ENCODE measurements at places on chromosomes 12 and 14.
A peak's percentile ranks its signal among the peaks of the same experiment; 100 is the strongest.

DNA sequence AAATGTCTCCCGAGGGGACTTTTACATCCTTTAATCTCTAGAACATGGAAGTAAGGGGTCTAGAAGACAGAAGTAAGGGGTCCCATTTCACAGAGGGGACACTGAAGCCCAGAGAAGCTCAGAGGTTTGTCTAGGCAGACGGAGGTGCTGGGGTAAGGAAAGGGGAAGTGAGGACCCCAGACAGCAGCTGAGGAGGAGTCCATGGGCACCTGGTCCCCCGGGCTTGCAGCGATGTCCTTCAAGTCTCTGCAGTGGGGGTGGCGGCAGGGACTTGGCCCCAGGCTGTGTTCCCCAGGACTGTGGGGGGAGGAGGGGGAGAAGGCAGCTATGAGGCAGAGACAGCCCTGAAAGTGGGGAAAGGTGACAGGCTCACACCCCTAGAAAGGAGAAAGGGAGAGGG is 30.7 kb downstream of the DTX1 start:
- no peak for DNase-seq

- no peak for DNase-seq
Observed at GRCh38 chr14:99231850-99232713, 39.9 kb downstream of the BCL11B start.

DNA sequence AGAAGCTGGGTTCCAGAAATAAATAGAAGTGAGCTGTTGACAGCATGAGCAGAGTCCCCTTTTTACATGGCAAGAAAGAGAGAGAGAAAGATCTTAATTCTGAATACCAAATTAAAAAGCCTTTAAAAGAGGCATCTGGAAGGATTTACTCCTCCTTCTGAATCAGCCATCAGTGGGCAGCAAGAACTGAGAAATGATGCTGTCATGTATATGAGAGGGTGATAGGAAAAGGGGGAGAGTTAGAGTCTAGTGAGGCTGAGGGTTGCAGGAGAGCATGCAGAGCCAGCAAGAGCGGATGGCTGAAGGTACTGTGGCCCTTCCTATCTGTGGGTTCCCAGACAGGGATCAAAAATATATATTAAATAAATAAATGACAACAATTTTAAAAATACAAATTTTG is 34.5 kb upstream of the GNG2 start:
- DNase-seq, result no peak

DNA sequence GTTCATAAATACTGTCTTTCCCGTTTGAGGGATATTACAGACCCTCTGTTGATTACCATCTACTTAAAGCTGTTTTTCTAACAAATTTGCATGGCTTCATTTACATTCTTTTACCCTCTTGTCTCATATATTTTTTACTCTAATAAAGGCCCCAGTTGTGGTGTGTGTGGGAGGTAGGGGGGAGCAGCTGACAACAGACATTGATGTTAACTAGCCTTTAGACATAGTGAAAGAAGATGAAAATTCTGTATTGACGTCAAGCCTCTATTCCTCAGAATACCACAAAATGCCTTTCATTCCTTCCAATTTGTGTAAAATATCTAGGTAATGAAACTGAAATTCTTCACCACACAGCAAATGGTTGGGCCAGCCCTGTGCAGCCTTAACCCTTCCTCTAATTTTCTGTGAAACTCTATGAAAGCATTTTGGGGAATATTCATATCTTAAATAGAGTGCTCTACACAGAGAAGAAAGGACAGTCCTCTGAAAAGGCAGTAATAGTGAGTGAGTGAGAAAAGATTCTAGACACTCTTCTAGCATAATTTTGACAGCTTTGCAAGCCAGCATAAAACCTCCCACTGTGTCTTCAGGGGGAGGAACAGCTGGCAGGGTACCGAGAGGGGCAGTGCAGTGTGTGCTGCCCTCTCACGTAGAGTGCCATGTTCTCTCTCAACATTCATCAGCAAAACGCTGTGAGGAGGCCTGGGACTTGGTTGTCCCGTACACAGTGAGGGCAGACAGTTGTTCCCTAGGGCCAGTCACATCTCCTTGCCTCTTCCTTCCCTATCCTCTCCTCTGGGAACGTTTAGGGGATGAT is 20.1 kb upstream of the CERS5 start:
- no peak for DNase-seq

- DNase-seq, result no peak
Observed at GRCh38 chr14:95348395-95349080, 28.8 kb upstream of the CLMN start.

- no peak for DNase-seq
Observed at GRCh38 chr12:49568442-49569162, 660 bp upstream of the MCRS1 start.

- no peak for DNase-seq
Observed at GRCh38 chr12:28446031-28446430, 255.8 kb downstream of the CCDC91 start.

DNA sequence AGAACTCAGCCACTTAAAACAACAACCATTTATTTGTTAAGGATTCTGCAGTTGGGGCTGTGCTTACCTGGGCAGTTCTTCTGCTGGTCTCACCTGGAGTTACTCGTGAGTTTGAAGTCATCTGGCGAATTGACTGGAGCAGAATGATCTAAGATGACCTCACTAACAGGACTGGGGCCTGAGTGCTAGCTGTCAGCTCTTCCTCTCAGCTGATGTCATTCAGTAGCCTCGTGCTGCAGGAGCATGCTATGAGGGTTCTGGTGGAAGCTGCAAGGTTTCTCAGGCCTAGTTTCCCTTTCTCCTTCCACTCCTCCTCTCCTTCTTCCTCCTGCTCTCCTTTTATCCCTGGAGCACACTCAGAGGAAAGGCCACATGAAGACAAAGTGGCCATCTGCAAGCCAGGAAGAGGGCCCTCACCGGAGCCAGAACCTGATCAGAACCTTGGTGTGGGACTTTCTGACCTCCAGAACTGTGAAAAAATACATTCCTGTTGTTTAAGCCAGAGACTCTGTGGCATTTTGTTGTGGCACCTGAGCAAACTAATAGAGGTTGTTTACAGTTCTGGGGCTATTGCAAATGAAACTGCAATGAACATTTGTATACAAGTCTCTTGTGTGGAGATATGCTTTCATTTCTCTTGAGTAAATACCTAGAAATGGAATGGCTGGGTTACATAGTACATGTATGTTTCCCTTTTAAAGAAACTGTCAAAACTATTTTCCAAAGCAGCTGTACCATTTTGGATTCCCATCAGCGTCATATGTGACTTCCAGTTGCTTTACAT is 21.9 kb upstream of the MAP3K9 start:
- no peak for DNase-seq

DNA sequence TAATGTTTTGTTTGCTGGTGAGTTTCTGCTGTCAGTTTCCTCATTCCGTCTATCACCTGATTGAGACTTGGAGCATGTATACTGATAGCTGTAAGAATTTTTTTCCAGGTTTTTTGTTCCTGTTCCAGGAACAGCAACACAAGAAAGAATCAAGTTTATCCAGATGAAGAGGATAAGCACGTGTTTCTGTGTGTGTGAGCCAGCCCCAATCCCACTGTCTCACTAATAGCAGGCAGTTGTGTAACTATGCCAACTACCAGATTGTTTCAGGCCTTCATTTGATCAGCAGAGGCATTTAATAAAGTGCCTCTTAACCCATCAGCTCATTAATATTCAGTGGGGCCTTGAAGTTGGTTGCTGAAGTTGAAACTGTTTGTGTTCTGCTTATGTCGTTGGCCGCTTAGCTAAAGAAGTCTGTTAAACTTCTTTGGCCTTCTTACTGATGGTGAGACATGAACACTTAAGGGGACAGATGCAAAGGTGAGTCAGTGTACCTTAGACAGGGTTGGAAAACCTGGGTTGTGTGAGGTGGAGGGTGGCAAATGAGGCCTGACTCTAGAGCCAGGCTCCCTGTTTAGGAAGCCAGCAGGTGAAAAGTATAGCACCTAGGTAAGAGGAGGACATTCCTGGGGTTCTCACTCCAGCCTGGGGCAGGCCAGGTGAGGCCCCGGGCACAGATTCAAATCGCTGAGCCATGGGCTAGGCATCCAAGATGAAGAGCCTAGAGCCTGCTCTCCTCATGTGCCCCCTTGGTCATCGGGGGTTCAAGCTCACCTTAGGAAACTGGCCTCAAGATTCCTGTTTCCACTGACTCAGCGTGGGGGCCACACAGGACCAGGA is 3.7 kb downstream of the ANKRD13A start:
- DNase-seq, result no peak

- DNase-seq, result no peak
Observed at GRCh38 chr12:128853600-128854197, 421 bp downstream of the GLT1D1 start.

DNA sequence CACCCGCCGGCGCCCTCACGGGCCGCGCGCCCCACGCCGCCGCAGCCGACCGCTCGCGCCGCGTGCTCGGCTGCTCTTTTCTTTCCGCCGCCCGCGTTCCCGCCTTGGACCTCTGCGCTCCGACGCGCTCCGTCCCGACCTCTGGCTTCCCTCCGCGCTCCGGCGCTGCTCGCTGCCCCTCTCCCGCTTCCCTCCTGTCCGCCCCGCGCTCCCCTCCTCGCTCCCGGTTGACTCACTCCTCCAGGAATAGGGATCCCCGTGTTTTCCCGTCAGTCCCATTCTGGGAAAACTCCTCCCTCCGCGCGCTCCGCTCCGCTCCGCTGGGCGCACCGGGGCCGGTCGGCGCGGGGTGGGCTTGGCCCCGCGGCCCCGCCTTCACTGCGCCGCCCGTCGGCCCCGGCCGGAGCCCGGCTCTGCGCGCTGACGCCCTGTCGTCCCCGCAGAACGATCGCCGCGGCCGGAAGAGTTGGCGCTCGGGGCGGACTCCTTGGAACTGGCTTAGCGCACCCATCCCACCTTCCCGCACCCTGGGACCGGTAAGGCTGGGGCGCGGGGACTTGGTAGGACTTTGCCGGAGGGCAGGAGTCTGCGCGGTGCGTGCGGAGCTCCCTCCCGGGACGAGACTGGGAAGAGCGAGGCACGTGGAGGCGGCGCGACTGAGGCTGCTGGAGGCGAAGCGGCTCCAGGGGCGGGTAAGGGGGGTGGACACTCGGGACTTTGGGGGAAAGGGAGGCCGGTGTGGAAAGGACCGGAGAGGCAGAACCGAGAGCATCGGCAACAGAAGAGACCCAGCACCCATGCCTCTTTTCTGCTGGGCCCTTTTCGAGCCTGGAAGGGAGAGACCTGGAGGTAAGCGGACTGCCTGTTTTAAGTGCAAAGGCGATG is 550 bp downstream of the TEAD4 start:
- DNase-seq, result peak; percentile 79

DNA sequence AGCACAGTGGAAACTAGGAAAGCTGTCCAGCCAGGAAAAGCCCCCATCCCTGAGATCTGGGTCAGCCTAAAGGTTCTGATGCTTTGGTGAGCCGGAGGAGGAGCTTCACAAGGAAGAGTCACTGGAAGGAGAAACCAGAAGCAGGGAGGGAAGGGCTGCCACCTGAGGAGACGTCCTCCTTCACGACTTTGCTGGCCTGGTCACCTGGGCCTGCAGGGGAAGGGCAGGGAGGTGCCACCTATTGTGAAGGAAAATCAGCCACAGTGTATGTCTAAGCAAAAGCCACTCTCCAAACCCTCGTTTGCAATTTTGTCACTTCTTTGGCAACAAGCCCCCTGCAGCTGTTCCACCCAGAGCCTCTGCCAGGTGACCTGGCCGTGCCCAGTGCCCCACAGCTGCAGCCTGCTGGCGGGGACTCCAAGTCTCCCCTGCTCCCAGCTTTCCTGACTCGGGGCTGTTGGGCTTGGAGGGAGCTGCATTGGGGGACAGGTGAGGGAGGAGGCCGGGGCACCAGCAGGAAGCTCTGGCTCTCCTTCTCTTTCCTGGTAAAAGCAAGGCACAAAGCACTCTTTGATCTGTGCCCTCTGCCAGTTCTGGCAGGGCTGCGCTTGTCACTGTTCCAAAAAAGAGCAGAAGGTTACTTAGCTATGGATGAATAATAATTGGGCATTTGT is 120.9 kb upstream of the BCL2L14 start:
- no peak for DNase-seq

GRCh38 chr12:51393676-51394545 is 2.7 kb upstream of the GALNT6 start:
- DNase-seq, result no peak

DNA sequence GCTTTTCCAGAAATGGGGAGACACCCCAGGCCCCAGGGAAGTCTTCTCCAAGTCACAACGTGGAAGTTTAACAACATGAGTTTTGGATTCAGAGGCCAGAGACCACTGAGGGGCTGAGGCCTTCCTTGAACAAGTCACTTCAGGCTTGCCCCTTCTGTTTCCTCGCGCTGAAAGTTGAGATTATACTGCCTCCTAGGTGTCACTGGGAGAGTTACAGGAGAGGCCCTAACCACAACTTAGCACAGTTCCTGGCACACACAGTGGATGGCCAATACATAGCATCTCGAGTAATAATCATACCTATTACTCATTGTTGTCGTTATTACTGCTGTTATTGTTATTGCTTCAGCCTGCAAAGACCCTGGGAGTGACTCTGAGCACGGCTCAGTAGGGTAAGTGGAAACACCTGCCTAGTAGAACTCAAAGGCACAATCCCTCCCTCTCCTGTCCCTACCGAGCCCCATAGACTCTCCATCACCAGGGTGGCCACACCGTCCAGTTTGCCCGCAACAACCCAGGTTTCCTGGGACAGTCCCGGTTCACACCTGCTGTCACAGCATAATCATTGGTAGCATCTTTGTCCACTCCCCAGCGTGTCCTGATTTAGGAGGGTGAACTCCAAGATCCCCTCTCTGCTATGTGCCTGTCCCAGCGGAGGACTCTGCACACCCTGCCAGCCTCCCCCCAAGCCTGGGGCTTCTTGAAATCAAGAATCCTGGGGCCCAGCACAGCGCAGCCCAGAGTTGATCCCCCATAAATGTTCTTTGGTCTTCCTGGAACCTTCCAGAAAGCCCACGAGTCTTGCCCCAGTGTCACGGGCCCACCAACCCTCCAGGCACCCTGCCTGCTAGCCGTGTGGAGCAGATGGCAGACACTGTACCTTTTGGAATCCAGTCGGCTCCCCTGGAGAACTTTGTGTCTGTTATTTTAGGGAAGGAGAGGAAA is 85.0 kb downstream of the SYNE3 start:
- no peak for DNase-seq

DNA sequence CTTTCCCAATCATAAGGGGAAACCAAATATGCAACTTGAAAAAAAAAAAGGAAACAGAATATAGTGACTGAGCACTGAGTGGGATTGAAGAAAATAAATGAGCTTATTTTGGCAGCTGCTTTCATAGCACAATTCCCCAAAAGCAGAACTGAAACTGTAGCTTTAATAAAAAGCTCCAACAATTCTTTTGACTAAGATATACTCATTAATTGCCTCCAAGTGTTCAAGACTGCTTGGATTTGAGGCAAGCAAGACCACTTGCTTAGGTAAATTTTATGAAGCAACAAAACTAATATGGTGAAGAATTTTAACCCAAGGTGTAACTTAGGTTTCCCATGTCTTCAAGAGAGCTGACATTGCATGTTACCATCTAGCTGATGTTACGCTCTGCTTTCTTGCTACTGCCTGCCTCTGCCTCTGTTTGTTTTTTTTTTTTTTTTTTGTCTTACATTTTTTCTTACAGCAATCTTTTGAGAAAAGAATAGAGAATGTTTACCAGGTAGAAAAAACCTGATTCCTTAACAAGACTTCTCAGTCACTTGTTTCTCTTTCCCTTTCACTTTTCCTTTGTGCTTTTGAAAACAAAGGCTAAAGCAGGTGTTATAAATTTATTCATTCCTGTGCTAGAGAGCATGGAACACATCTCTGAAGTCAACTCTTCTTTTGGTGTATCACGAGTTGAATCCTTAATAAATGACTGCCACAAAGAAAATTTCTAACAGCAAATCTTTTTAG is 134.4 kb downstream of the BCAT1 start:
- DNase-seq, result no peak

Data from Caco-2 (cell line).